A549 (cell line): ENCODE measurements at places on chromosomes 3 and 15.

GRCh38 chr3:184448321-184449160 lies 68.7 kb downstream of the CHRD start:
- peak; percentile 53 for DNase-seq

GRCh38 chr3:14143271-14144225 lies 18.7 kb downstream of the TMEM43 start:
- peak; percentile 64 for DNase-seq

DNA sequence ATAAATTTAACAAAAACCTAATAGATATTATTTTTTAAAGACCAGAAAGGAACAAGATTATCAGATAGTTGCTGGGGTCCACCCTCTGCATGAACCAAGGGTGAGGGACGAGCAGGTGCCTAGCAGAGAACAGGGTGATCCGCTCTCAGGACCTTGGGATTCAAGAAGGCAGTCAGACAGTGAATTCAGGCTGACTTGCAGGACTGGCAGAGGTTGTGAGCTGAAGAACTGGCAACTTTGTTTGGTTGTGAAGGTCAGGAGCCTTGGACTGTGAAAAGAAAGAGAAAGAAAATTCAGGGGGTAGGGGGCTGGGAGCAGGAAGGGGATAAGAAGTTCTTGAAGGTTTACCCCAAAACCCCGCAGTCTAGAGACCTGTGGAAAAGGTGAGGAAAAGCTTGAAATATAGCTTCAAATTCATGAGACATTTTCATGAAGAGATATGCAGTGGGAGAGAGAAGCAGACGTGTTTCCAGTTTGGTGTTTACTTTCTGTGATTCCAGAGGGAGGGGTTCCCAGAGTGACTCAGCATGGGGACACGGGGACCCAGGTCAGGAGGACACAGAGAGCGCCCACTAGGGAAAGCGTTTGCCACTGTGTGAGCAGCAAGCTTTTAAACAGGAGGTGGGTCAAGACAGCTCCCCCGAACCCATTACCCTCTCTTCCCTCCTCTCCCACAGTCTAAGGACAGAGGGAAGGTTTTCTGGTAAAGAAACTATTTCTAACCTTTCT lies 217.2 kb upstream of the UMPS start:
- peak; percentile 18 for DNase-seq

GRCh38 chr3:30688776-30689641 lies 82.6 kb downstream of the TGFBR2 start:
- peak; percentile 37 for DNase-seq

DNA sequence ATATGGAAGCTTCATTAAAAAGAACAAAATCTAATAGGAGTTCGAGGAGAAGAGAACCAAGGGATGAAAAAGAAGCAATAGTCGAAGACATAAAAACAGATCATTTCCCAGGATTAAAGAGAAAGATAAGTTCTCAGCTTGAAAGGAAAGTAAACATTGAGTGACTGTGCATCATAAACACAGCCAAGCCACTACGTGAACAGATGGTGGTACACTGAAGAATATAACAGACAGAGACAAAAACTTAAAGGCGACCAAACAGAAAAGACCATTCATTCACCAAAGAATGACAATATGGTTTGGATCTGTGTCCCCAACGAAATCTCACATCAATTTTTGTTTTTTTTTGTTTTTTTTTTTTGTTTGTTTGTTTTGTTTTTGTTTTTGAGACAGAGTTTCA lies 210.8 kb upstream of the LINGO1 start:
- no peak for DNase-seq

DNA sequence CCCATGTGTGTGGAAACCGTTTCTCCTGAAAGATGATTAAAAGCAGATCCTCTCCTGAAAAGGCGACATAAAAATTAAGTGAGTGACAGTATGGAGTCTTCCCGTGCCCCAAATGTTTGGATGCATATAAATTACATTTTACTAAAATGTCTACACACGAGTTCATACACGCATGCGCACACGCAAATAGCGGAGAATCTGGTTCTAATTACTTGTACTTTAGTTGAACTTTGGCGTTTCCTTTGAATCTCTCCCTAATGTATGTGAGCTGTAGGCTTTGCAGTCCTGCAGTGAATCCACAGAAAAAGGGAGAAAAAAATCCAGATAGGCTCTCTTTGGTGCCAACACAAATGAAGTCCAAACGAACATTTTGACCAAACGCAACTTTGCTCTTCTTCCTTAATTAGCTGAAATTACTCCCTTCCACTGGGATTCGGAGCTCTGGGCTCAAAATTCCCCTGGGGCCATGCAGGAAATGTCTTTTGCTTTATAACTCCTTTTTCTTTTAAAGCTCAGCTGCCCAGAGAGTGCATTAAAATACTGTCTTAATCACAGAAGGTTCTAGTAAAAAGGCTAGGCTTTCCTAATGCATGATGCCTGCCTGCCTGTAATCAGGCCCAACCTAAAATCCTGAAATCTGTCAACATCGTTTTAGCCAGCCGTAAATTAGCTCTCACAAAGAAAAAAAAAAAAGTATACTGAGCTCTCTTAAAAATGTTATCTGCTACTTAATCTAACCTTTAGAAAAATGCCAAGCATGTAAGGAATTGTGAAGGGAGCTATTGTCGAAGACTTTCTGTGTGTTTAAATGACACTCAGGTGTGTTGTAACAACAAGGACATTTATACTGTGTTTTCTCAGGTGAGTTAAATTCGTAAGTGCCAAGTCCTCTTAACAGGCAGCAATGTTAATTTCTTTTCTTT lies 26.2 kb downstream of the RARB start:
- no peak for DNase-seq

GRCh38 chr3:10547413-10547812 lies 42.0 kb upstream of the ATP2B2 start:
- no peak for DNase-seq

GRCh38 chr3:132785292-132785691 lies 63.1 kb upstream of the NPHP3 start:
- DNase-seq, result no peak

- no peak for DNase-seq
These were observed 101.2 kb downstream of the SEC22A start for GRCh38 chr3:123302961-123303360.

- DNase-seq, result no peak
These were observed 502.9 kb downstream of the SHQ1 start for GRCh38 chr3:72345237-72345878.

- no peak for DNase-seq
These were observed 279.2 kb downstream of the TLE3 start for GRCh38 chr15:69818529-69818928.

- DNase-seq, result no peak
These were observed 5.7 kb upstream of the CHRNA3 start for GRCh38 chr15:78626381-78626995.

GRCh38 chr15:36005542-36005941 lies 459.6 kb upstream of the DPH6 start:
- DNase-seq, result no peak

GRCh38 chr3:20123131-20123652 lies 62.8 kb downstream of the SGO1 start:
- DNase-seq, result no peak

DNA sequence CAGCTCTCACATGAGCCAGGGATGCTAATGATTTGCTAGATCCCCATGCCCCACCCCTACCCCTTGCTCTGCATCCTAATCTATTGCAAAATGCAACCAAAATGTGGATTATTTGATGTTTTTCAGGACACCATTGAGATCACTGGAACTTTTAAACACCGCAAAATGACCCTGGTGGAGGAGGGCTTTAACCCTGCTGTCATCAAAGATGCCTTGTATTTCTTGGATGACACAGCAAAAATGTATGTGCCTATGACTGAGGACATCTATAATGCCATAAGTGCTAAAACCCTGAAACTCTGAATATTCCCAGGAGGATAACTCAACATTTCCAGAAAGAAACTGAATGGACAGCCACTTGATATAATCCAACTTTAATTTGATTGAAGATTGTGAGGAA lies 29.7 kb downstream of the HDC start:
- no peak for DNase-seq

GRCh38 chr3:188188911-188189310 lies 35.0 kb downstream of the LPP start:
- DNase-seq, result no peak

- no peak for DNase-seq
These were observed 121.6 kb upstream of the LMOD3 start for GRCh38 chr3:69244039-69244438.

- DNase-seq, result no peak
These were observed 11.4 kb upstream of the PEX5L start for GRCh38 chr3:180048103-180048502.

- no peak for DNase-seq
These were observed 115.7 kb downstream of the CHL1 start for GRCh38 chr3:312160-312733.

DNA sequence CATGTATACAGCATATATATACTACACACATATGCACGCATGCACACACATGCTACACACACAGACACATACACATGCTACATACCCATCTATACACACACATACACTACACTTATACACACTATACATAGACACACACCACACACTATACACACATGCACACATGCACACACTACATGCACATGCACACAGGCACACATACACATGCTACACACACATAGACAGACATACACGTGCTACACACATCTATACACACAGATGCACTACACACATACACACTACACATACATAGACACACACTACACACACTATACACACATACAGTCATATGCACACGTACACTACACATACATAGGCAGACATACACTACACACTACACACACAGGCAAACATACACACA lies 51.2 kb upstream of the PRR20G start:
- DNase-seq, result no peak

GRCh38 chr15:63308947-63309346 lies 31.5 kb downstream of the APH1B start:
- no peak for DNase-seq

GRCh38 chr3:39934696-39935095 lies 125.3 kb downstream of the MYRIP start:
- DNase-seq, result no peak

DNA sequence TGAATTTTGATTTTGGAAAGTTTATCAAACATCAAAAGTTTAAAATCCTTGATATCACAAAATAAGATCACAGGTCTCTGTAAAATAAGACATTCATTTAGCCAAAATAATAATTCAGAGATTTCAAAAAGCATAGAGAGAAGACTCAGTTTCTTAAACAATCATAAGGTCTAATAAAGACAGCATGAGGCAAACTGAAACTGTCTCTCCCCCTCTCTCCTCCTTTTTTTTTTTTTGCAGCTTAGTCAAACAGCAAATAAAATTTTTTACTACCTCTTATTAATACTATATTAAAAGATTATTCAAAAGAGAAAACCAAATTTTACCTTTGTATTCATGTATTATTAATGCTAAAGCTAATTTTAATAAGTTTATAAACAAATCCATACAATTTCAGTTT lies 57.4 kb downstream of the OSTN start:
- no peak for DNase-seq

GRCh38 chr3:157086060-157086750 lies 73.7 kb downstream of the CCNL1 start:
- no peak for DNase-seq

GRCh38 chr3:148175214-148175613 lies 522.5 kb upstream of the AGTR1 start:
- no peak for DNase-seq

DNA sequence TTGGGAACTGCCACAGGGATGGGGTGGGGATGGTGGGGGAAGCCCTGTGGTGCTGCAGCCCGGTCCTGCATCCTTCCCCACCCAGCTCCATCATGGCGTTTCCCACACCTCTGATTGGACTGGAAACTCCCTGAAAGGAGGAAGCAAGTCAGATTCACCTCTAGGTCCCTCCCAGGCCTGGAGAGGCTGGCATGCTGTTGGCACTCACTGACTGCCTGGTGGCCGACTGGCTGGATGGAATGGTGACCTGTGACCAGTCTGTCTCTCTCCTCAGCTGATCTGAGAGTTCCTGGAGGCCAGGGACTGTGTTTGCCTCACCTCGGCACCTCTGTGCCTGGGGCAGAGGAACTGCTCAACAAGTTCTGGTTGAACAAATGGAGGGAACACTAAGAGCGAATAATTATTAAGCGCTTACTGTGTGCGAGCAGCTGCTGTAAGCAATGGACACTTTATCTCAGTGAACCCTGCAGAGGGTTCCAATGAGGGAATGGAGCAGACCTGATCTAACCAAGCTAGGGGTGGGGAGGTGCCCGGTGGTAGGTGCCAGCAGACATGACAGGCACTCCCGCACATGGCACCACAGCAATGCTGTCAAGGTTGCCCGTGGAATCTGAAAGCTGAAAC lies 3.5 kb upstream of the HHATL start:
- no peak for DNase-seq

DNA sequence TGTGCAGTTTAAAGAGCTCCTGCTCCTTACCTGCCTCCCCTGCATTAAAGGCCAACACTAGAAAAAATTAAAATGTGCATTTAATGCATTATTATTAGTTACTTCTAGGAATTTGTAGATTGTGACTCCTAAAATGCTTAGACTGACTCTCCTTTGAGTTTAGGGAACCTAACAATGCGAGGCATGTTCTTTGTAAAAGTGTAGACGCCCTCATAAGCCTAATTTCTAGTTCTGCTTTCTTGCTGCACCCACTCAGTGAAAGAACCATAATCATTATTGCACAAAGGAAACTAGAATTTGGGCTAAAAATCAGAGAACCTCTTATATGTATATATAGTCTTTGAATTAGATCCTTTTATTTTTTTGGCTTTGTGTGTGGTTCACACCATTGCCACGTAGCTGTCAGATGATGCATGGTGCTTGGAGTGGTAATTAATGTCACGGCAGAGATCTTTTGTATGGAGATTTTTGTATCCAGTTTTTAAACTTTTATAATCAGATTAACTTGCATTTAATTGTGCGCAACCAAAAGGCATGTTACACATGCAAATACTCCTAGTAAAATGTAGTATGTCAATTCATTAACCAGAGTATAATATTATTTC lies 710 bp downstream of the ABHD10 start:
- no peak for DNase-seq

- DNase-seq, result no peak
These were observed 7.0 kb downstream of the RASL12 start for GRCh38 chr15:65060641-65061397.

- no peak for DNase-seq
These were observed 3.4 kb upstream of the MITF start for GRCh38 chr3:69735893-69736292.

DNA sequence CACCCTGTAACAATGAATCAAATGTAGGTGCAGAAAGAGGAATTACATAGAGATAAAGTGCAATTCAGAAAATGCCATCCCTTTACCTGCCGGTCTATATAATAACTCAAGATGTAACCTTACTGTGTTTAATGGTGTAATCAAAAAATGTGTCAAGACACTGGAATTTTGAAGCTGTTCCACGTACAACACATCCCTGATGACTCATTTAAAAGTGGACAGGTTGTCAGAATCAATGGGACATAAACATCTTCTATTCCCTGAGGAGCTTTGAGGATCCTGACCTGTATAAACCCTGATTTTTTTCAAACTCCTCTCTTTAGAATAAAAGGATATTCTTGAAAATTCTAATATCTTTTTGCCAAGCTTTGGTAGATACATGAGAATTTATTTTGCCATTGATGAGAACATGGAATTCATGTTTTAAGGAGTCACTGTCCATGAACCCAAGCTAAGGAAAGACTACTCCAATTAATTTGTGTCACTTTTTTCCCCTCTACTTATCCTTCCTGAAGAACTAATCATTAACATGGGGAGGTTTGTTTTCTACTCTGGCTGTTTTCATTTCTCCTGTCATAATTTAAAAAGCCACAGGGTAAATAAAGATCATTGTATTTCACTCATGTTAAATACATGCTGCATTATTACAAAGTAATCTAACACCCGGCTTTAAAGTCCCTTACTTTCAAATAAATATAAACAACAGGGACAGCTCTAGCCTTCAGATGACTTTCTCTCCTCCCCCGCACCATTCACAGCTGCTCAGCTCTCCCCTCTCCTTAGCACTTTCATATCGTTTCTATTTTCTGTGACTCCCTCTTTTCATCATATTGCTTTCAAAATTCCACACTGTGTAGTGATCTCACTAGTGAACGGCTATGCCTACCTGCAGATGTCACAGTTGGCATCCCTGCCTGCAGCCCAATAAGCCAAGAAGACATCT lies 138.3 kb downstream of the TAFA4 start:
- no peak for DNase-seq
